HFFc6 (cell line): ENCODE measurements at places on chromosomes 3 and 15. TPM values are rescaled to one million over a fixed set of nuclear protein-coding genes. Genes with fewer than 3 reads are reported as not detected.

DNA sequence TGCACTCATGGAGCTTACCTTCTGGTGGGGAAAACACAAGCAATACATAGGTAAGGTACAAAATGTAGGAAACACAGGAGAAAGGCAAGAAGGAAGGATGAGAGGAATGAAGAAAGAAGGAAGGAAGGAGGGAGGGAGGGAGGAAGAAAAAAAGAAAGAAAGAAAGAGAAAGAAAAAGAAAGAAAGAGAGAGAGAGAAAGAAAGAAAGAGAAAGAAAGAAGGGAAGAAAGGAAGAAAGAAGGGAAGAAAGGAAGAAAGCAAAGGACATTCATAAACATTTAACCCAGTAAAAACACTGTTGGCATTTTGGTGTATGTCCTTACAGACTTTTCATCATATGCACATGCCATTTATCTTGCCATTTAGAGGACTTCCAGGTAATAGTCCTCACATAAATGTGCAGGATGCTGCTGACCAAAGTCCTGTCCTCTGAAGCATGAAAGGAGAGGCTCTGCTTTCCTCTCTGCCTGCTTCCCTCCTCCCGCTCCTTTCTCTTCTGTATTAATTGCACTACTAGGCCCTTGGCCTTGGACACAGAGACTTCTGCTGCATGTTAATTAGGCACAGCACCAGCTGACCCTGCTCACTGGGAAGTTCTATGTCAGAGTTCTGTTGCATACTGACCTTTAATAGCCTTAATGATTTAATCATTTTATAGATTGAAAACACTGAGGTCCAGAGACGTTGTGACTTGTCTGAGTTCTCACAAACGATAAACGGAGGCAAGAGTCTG lies 29.7 kb upstream of the NDUFB4 start:
- DNase-seq: no peak

DNA sequence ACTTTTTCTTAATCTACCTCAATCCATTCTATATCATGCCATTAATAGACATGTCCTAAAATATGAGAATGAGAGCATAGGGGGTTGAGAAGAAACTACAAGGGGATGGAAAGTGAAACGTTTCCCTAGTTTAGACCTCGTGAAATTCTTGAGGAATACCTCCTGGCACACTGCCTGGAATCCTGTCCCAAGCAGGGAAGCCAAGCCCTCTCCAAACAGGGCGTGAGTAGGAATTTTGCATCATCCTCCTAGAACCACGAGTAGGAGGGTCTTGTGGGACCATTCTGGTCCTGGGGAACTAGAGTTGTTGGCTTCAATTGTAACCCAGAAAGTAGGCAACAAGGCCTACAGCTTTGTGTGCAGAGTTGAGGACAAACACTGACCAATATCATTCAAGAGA lies 19.6 kb upstream of the C3orf80 start:
- DNase-seq: no peak

DNA sequence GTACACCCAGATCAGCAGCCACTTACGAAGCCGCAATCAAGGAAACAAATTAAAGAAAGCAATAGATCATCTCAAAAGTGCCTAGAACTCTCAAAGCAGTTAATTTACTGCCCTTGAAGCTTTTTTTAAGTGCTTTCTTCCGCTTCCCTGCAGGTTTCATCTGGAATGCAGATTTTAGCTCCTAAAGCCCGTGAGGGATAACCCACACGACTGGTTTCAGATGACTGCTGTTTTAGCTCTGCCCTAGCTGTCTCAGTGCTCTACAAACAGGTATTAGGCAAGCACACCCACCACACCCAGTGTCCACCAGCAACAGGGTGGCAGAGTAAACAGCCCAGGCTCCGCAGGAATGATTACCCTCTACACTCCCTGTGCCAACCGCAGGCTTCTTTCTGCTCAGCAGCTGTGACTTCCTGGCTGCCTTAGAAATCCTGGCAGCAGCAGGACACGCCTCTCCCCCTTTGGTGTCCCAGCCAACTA lies 126.0 kb downstream of the FMN1 start:
- DNase-seq: peak; percentile 48

The VPS8 gene
- total RNA-seq: 28.4 and 31.2 TPM in 2 replicates
